ENCODE measurements at places on chromosomes 4 and X.

DNA sequence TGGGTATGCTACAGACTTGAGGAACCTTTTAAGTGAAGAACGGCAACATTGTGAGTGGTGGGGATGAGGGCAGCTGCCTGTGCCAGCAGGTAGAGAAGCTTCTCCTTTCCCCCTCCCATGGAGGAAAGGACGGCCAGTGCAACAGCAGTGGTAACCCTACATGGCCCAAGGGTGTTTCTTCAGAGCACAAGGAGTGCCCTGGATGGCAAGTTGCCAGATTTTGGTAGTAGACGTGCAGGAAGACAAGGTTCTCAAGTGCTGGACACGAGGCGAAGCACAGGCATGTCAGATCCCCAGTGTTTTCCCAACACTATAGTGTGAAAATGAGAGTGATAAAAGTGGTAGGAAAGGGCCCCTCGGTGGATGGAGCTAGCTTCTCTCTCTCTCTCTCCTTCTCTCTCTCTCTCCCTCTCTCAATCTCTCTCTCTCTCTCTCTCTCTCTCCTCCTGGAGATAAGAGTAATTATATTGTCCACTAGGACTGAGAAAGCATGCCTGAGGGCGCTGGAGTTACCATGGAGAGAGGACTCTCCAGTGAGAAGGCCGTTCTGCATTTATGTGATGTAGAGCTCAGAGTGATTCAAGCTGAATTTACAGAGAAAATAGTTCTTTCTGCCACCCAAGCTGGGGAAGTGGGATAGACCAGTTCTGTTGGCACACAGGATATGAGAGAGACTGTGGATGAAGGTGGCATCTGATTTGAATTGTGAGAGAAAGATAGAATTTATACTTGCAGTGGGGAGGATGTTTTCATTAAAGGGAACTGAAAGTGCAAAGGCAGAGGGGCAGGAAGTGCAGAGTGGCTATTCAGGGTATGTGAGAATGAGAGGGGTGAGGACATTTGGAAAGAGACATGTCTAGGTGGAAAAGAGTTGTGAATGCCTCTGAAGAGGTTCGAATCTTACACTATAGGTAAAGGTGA lies 25.7 kb upstream of the TRPC3 start:
- DNase-seq = no peak

GRCh38 chr4:121266982-121267381 lies 102.9 kb upstream of the TNIP3 start:
- DNase-seq = no peak

GRCh38 chr4:150114641-150115040 lies 36.4 kb downstream of the DCLK2 start:
- peak; percentile 32 for DNase-seq

- DNase-seq = no peak
These were observed 133.7 kb upstream of the NDP start for GRCh38 chrX:44106864-44107263.

DNA sequence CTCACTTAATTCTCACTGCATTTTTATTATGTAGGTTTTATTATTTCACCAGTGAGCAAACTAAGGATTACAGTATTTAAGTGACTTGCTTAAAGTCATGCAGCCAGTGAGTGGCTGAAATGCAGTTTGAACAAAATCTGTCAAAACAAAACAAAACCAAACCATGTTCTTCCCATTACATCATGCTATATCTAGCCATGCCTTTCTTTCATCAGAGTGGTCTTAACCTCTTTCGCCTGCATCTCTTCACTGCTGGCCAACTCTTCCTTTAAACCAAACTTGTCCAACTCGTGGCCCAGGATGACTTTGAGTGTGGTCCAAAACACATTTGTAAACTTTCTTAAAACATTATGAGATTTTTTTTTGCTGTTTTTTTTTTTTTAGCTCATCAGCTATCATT lies 223.2 kb downstream of the PCDH7 start:
- DNase-seq = no peak

- DNase-seq = no peak
These were observed 10.9 kb upstream of the CPLX1 start for GRCh38 chr4:836750-837301.

- DNase-seq = peak; percentile 60
These were observed 467.9 kb downstream of the PCDH11X start for GRCh38 chrX:92247076-92247475.

- no peak for DNase-seq
These were observed 11.0 kb downstream of the SOD3 start for GRCh38 chr4:24806206-24806990.

GRCh38 chr4:56731857-56732256 lies 50.8 kb upstream of the HOPX start:
- no peak for DNase-seq

DNA sequence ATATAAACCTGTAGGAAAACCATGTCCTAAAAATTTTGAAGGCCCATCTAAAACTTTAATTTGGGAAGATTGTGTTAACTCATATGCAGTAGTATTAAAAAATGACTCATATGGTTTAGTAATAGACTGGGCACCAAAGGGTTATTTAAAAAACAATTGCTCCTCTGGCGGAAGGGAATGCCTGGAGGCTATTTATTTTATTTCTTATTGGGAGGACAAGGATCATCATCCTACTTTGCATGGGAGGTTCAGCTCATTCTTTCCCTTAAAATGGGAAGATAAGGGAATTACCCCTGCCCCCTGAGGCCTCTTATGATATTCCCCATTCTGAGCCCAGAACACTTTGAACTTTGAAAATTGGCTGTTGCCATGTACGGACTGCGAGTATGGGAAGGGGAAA lies 29.7 kb upstream of the MGST2 start:
- no peak for DNase-seq

DNA sequence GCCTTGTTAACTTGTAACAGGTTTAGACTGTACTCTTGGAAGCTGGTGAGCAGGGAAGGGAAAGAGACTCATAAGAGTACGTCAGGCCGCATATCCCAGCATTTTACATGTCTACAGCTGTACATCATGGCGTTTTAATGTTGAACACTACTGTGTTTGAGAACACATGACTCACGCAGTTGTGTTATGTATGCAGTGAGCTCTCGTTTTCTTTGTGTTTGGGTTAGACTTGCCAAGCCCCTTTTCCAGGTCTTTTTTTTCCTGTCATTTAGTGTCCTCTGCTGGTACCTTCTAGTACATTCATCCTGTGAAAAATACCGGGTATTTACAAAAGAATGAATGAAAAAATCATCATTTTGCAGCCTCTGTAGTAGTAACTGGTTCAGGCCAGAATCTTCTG lies 35.3 kb downstream of the SMS start:
- DNase-seq = peak; percentile 72

GRCh38 chr4:153232768-153233167 lies 28.5 kb downstream of the TRIM2 start:
- DNase-seq = no peak

- no peak for DNase-seq
These were observed 27.9 kb upstream of the ZNF185 start for GRCh38 chrX:152869972-152870371.

GRCh38 chr4:126071346-126072333 lies 756.9 kb downstream of the FAT4 start:
- DNase-seq = peak; percentile 73

- no peak for DNase-seq
These were observed 195.6 kb downstream of the STIM2 start for GRCh38 chr4:27056281-27056680.

GRCh38 chrX:6384371-6384770 lies 150.5 kb downstream of the VCX3A start:
- DNase-seq = no peak

- DNase-seq = no peak
These were observed 83.6 kb downstream of the REPS2 start for GRCh38 chrX:17030092-17030491.

- DNase-seq = no peak
These were observed 317.7 kb downstream of the NR3C2 start for GRCh38 chr4:148124512-148124911.

DNA sequence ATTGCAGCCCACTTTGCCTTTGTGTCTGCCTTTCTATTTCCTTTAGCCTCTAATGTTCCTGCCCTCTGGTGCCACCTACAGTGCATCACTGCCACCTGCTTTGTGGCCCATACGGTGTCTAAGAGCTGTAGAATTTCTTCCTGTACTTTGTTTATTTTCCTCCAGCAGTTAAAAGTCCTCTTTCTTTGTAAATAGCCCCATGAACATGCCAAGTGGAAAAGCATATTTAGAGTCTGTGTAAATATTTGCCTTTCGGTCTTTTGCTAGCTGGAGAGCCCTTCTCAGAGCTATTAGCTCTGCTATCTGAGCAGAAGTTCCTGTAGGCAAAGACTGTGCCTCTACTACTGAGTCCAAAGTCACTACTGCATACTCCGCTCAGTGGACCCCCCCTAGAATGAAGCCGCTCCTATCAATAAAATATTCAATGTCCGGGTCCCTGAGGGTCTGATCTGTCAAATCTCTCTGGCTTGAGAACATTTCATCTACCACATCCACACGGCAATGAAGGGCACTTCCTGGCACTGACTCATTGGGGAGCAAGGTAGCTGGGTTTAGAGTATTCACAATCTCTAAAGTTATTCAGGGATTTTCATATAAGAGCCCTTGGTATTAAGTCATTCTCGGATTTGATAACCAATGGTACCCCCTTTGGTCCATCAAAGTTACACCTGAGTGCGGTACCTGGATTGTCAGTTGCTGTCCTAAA lies 36.3 kb downstream of the SULT1E1 start:
- DNase-seq = peak; percentile 52

DNA sequence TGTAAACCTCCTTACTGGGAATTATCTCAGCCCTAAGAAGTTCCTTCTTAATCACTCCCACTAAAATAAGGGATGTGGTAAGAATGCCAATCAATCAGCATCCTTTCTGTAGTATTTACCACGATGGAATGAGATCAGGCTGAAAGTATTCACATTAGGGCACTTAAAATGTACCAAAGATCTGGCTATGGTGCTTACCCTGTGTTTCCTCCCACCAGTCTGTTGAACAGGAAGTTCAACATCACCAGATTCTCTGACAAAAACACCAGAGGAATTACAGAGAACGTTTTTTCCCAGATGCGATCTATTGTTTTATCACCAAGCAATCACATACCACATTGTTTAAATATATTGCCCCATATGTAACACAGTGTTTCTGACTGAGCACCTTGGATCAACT lies 2.1 kb upstream of the CLCN3 start:
- peak; percentile 44 for DNase-seq

DNA sequence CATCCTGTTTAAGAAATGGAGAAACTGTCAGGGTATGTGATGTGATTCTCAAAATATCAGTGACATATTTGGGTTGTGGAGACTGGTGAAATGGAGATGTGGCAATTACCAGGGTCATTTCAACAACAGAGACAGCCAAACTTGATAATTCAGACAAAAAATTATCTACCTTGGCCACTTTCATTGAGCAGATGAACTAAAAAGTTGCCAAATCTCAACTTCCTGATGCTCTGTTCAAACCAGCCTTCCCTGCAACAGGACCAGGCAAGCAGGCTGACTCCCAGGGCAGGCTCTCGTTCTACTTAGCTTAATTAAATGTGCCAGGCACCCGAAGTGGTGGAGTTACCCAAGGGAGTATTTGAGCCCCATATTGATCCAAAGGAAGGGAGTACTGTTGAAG lies 199.6 kb downstream of the AFF2 start:
- no peak for DNase-seq

DNA sequence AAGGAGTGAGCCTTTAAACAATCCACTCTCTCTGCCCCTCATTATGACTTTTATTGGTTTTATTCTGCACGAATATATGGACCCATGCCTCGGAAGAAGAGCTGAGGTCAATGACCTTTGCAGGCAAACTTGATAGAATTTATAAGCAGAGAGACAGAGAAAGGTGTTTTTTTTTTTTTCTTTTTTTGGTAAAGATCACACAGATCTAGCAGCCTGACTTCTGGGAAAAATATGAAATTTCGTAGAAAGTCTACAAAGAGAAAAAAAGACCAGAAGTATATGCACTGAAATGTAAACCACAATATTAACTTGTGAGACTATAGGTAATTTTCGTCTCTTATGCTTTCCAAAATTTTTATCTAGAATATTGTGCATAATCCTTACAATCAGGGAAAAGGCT lies 61.6 kb downstream of the LEF1 start:
- DNase-seq = no peak

DNA sequence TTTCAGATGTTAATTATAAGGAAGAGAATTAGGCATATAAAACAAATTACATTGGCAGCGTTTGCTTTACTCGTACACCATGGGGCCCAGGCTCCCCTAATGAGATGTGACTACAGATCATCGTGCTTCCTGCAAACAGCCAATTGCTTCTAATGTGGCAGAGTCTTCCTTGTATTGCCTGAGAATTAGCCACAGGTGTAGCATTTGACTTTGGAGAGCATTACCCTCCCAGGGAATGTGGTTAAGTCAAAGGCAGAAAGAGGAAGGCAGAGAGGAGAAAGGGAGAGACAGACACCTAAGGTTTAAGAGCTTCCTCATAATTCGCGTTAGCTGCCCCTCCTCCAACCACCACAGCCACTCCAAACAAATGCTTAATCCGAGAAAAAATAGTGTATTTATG lies 97.0 kb downstream of the MID1IP1 start:
- no peak for DNase-seq

DNA sequence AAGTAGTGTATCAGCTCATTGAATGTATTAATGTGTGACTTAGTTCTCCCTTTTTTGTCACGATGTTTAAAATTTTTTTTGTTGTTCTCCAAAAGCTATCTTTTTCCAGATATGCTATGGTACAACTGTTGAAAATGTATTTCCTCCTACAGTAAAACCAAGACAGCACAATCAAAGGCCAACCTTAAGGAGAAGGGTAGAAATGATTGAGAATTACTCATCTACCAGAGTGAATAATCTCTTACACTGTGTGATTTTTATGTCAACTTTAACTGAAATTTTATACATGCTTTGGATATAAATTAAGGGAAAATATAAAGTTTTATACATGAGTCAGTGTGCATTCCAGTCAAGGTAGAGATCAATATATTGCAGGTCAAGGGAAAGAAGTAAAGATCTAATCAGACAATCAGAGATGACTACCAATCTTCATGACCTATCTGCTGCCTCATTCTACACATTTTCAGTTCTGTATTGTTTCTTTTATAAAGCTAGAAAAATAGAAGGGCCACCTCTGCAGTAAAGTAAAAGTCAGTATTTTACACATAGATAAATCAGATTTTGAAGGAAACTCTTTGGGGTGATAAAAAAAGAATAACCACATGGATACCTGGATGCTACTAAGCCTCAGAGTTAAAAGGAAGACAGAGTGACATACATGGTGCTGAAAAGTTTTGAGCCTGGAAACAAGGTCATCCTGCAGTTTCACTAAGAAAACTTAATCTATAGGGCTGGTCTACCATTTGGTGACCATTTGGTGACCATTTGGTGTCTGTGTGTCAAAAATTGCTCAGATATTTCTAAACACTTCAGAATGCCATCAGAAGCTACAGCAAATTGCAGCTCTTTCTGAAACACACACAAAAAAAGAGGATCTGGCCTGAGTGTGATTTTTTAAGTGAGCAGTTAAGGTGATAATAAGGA lies 1.6 kb downstream of the FAM13A start:
- no peak for DNase-seq

- no peak for DNase-seq
These were observed 29.5 kb upstream of the USP9X start for GRCh38 chrX:41055740-41056139.

- no peak for DNase-seq
These were observed 88.0 kb upstream of the TLR2 start for GRCh38 chr4:153595894-153596601.

GRCh38 chr4:183326853-183327252 lies 4.6 kb upstream of the CLDN24 start:
- DNase-seq = peak; percentile 72

- DNase-seq = peak; percentile 17
These were observed 2.7 kb downstream of the TMEM165 start for GRCh38 chr4:55398461-55398860.
